Sigmoid colon (tissue), 7 donors: ENCODE measurements at places on chromosomes 2 and 18. TPM values are rescaled to one million over a fixed set of nuclear protein-coding genes. Genes with fewer than 3 reads are reported as not detected.
A peak's percentile ranks its signal among the peaks of the same experiment; 100 is the strongest.

- no peak for DNase-seq
These were observed 1200.9 kb downstream of the DSC3 start for GRCh38 chr18:29841631-29842030.

DNA sequence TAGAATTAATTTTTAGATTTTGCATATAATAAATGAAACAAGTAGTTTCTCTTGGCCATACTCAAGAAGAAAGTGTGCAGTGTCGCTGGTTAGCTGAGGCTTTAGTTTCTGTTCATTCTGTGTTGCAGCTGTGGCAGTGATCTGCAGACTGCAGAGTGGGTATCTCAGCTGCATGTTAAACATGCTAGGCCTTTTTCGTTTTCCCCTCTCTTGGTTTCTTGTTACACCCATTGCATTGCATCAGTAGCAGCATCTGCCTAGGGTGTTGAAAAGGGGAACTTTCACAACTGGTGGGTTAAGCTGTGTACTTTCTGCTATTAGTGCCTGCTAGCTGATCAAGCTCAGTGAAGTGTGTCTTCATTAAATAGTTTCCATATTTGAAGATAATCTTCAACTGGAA lies 51.3 kb downstream of the ACSL3 start:
- no peak for DNase-seq

DNA sequence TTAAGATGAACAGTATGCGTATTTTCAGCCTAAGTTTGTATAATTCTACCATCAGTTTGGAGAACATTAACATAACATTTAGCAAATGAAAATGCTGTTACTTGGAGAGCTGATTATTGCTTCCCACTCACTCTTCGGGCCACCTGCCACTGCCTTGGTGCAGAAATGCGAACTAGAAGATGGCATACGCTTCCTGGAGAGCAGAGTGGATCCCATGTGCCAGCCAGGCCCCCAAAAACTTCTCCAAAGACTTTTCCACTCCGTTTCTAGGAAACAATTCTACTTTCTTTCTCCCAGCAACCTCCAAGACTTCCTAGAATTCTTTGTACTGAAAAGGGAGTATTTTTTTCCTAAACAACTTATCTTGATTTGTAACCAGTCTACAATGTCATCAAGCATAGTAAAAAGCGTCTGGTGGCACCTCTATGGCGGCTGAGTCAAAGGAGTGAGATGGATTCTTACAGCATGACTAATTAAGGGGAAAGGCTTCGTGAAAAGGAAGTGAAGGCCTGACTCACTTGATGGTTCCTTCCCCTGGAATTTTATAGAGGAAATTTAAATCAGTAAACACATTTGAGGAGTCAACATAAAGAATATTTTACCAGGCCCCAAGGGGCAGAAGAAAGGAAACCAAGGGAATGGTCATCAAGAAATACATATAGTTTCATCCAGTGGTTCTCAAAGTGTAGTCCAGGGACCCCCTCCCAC lies 36.6 kb downstream of the FEZ2 start:
- no peak for DNase-seq

DNA sequence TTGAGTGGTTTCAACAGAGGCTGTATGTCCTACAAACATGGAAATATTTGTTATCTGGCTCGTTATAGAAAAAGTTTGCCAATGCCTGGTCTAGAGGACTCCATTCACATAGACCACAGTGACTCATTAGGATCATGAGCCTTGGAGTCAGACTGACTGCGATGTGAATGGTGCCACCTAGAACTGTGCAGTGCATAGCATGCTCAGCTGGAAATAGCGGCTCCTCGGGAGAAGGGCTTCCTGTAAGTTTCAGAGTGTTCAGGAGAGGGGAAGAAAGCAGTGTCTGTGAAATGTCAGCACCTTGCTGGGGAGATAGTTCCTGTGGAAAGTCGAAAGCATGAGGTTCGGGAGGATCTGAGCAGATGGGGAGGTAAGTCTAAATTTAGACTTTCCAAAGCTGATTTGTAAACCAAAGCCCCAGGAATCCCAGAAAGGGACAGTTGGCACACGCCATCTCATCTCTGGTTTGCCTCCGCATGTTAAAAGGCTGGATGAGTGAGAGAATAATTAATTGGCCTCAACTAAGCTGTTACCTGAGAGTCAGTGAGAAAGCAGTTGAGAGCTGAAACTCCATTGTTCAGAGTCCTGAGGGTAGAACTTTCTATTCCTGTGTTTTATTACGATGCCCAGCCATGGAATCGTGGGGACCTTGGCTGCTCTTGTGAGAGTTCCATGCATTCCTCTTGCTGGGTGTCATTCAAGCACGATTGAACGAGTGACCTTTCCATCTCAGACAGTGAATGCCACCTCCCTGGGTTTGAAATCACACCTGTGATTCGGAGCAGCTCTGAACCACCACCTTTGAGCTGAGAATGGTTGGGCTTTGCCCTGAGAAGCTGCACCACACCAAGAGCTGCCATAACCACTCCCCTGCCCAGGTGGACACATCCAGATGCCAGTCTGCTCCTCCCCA lies 99.5 kb downstream of the MAPK4 start:
- DNase-seq, result peak; percentile 80

SERPINB13 gene
- total RNA-seq, result not detected

PTCD3 gene
- 44.9 TPM for total RNA-seq
